AG20443 (cell line): ENCODE measurements at places on chromosomes 7 and 10.
A peak's percentile ranks its signal among the peaks of the same experiment; 100 is the strongest.

DNA sequence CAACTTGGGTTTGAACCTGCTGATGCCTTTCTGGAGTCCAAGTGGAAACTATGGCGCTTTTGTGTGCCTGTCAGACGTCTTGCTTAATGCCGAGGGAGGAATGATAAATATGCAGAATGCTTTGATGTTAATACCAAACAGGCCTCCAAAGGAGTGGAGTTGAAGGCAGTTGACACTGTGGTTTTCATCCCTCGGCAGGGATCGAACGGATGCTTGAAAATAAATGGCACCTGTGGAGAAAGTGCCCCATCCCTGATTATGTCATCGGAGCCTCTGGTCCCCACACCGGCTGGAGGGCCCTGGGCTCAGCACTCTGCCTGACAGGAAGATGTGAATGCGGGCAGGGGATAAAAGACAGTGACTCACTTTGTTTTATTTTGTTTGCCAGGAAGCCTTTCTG, 148.7 kb upstream of the GPR26 start:
- DNase-seq, result no peak

GRCh38 chr10:58143944-58144343, 123.8 kb downstream of the IPMK start:
- no peak for DNase-seq

DNA sequence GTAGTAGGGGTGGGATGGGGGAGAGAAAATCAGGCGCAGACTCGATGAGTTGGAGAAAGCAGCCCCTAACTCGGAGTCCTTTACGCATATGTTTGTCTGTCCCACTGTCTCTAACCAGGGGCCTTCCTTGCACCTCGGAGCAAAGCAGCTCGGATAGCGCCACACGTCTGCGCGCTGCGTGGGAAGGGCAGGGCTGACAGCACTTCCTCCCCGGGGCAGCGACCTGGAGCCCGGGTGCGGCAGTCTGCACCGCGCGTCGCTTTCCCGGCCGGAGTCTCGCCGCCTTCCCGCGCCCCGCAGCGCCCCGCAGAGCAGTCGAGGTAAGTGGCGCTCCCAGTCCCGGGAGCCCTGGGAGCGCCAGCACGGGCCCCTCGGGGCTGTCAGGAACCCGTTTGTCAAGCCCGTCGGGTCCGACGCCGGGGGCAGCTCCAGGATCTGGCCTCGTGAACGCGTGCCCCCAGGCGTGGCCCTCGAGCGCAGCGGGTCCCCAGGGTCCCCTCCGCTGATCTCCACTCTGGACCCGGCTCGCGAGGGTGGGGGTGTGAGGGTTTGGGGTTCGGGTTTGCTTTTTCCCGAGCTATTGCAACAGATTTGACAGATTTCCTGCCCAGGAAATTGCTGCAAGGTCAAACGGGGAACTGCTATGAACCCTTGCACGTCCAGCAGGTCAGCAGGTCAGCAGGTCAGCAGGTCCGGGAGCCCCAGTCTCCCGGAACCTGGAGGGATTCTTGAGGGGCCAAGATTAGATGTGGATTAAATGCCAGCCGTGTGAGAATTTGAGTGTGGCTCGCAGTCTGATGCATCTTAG, 597 bp downstream of the APBB1IP start:
- DNase-seq, result peak; percentile 54

- no peak for DNase-seq
Observed at GRCh38 chr7:28687537-28687936, 270.6 kb downstream of the TRIL start.

- DNase-seq, result no peak
Observed at GRCh38 chr7:150820148-150820547, 19.6 kb downstream of the TMEM176A start.

- no peak for DNase-seq
Observed at GRCh38 chr7:100215895-100216294, 3.9 kb upstream of the PVRIG start.

- no peak for DNase-seq
Observed at GRCh38 chr7:108263425-108263824, 133.3 kb upstream of the LAMB4 start.

DNA sequence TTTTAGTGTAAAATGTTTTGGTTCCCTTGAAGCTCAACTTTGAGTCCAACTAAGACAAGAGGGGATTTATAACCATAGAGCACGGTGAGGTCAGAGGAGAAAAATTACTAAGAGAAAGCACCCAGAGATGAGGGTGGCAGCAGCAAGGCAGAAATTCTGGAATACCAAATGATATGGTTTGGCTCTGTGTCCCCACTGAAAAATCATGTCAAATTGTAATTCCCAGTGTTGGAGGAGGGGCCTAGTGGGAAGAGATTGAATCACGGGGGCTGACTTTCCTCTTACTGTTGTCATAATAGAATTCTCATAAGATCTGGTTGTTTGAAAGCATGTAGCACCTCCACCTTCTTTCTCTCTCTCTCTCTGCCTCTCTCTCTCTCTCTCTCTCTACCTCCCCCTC, 19.4 kb upstream of the AKR1C1 start:
- DNase-seq, result no peak

DNA sequence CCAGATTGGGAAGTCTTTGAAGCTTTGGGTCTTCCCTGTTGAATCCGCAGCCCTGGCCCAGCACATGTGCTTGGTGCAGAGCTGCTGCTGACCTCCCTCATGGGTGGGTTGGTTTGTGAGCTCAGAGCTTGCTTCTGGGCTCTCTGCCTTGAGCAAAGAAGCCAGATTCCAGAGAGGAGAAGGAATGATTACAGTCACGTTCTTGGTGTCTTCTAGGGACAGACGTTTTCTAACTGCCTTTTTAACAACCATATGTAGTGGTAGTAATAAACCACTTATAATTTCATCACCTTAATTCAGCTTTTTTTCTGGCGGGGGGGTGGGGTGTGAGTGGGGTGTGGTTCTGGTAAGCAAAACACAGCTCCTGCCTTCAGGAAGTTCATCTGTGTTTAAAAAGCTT, 39.5 kb downstream of the LRMDA start:
- peak; percentile 68 for DNase-seq

- DNase-seq, result no peak
Observed at GRCh38 chr10:102718220-102718619, 3.8 kb downstream of the SFXN2 start.

DNA sequence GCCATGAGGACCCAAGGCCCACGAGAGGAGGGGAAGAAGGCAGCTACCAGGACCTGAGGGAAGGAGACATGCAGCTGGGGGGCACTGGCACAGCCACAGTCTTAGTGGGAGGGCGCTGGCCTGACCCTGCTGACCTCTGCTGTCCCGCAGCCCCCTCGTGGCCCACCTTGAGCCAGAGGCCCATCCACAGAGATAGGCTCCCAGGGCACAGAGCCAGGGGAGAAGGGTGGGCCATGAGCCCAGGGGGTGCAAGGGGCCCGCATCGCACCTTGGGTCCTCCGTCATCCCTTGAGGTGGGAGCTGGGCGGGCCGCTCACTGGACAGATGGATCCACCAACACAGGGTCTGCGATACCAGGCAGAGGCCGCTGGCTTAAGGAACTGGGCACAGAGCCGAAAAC, 387.7 kb upstream of the PFKP start:
- no peak for DNase-seq

DNA sequence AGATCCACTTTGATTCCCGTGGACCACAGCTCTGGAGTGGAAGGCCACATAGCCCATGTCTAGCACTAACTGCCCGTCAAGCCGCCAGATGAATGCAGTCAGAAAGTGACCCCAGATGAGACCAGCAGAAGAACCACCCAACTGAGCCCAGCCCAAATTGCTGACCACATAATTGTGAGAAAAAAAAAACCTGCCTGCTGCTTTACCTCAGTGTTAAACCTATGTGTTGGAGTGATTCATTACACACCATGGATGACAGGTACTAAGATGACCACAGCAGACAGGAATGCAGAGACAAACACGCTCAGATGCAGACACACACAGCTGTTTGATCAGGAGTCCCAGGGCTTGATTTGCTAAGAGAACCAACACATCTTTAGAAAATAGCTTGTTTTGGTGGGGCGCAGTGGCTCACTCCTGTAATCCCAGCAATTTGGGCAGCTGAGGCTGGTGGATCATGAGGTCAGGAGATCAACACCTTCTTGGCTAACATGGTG, 168.1 kb upstream of the PPP2R2D start:
- no peak for DNase-seq

GRCh38 chr7:49001610-49002033, 77.3 kb downstream of the CDC14C start:
- DNase-seq, result peak; percentile 12

GRCh38 chr7:131111081-131111576, 216.5 kb upstream of the MKLN1 start:
- peak; percentile 72 for DNase-seq

- DNase-seq, result peak; percentile 78
Observed at GRCh38 chr10:125123476-125124114, 36.8 kb downstream of the CTBP2 start.

GRCh38 chr7:39534599-39534998, 31.6 kb upstream of the YAE1 start:
- DNase-seq, result no peak

DNA sequence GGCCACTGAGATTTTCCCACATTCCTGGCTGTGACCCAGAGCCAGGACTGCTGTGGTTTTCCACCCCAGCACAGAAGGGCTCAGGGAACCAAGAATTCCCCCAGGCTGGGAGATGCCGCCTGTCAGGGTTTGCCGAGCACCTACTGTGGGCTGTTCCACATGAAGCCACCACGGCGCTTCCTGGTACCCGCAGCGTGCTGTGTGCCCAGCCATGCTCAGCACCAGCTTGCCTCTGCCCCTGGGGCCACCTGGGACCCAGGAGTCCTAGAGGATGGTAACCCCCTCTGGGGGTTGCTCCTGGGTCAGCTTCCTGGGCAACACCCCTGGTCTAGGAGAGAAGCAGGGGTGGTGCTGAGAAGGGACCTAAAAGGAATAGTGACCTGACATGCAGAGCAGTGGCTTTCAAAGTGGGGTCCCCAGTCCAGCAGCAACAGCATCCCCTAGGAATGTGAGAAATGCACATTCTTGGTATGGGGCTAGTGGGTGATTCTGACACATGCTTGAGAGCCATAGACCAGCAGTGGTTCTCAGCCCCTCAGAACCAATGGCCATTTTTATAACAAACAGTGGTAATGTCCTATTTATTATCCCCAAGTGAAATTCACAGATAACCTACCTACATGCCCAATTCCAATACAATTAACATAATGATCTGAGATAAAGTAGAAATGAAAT, 53.4 kb downstream of the TSPAN15 start:
- DNase-seq, result no peak

DNA sequence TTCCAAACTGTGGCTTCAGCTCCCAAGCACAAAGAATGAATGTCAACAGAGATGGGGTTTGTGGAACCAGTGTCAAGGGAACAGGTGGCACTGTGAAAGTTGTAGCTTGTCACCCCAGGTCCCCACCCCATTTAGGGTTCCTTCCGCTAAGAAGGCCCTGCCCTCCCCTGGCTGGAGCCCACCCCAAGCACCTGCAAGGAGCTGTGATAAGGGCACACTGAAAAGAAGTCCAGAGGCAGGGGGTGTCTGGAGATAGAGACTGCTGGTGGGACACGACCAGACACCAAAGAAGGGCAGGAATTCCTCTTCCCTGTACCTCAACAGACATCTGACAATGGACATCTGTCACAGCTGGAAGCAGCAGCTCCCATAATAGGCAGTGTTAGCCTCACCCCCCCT, 4.5 kb downstream of the GRID1 start:
- DNase-seq, result no peak

GRCh38 chr10:132879408-132880127, 62.8 kb downstream of the CFAP46 start:
- DNase-seq, result no peak

GRCh38 chr7:142811154-142811737, 40.5 kb downstream of the PRSS2 start:
- peak; percentile 52 for DNase-seq

- no peak for DNase-seq
Observed at GRCh38 chr7:1426474-1426873, 32.8 kb downstream of the MICALL2 start.

DNA sequence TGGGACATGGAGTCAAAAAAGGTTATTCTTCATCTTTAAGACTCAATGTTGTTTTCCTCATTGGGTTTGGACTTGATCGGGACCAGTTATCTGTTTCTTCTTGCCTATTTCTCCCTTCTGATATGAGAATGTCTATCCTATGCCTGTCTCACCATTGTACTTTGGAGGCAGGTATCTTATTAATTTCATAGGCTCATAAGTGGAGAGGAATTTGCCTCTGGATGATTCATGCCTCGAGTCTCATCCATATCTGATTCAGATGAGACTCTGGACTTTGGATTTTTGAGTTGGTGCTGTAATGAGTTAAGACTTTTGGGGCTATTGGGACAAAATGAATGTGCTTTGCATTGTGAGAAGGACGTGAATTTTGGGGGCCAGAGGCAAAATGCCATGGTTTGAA, 36.2 kb upstream of the CCDC7 start:
- DNase-seq, result no peak

GRCh38 chr10:122267849-122268737, 3.0 kb upstream of the BTBD16 start:
- peak; percentile 89 for DNase-seq
